Esophagus muscularis mucosa (tissue), 4 donors: ENCODE measurements at places on chromosomes 1 and 21. TPM values are rescaled to one million over a fixed set of nuclear protein-coding genes. Genes with fewer than 3 reads are reported as not detected.

DNA sequence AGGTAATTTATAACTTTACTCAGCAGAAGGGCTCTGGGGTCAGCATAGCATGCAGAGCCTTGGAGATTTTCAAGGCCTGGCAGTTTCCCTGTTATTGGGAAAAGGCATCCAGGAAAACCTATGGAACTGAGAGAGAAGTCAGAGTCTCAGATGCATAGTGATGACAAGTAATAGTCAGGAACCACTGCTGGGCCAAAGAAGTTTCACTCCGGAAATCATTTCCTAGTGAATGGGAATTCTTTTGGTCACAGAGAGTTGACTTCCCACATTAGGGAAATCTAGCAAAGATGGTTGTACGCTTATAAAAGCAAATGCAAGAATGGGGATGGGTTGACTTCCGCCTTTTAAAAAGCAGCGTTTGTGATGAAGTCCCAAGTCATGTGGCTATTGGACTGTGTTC, 28.4 kb upstream of the RUNX1 start:
- no peaks in the 10 kb centered on the region for H3K27me3 ChIP-seq
- H3K4me1 ChIP-seq: peaks cover 10% of the 10 kb centered on the region
- H3K36me3 ChIP-seq: no peaks in the 10 kb centered on the region
- no peak overlapping the region for H3K27ac ChIP-seq

- DNase-seq: no peak
- peak overlapping the region; percentile 79 for H3K27ac ChIP-seq
- peaks cover 5% of the 10 kb centered on the region for H3K27me3 ChIP-seq
- H3K4me1 ChIP-seq: peaks cover 55% of the 10 kb centered on the region
Observed at GRCh38 chr1:6490181-6491080, 1.0 kb downstream of the PLEKHG5 start.

DNA sequence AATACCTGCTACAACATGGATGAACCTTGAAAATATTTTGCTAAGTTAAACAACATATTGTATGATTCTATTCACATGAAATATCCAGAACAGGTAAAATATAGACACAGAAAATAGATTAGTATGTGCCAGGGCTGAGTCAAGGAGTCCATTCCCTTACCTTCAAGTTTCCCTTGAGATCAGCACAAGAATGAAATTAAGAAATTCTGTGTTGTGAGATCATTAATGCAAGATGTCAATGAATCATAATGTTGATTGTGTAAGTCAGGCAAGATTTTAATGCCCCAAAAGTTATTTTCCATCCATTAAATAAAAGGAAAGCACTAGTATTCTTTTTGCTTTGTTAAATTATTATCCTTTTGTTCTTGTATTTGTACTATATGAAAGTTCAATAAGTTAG, 139.4 kb downstream of the MRPL39 start:
- no peak overlapping the region for H3K27ac ChIP-seq
- H3K4me1 ChIP-seq: no peaks in the 10 kb centered on the region
- no peak overlapping the region for H3K4me3 ChIP-seq
- no peaks in the 10 kb centered on the region for H3K36me3 ChIP-seq
- H3K27me3 ChIP-seq: no peaks in the 10 kb centered on the region

GRCh38 chr1:1359664-1360468, 1.5 kb upstream of the MXRA8 start:
- H3K27me3 ChIP-seq: peaks cover 18% of the 10 kb centered on the region
- H3K27ac ChIP-seq: peak overlapping the region; percentile 81
- H3K4me3 ChIP-seq: no peak overlapping the region
- DNase-seq: no peak
- peaks cover 70% of the 10 kb centered on the region for H3K4me1 ChIP-seq

ZNF593 gene
- total RNA-seq: 41.6 TPM

DNA sequence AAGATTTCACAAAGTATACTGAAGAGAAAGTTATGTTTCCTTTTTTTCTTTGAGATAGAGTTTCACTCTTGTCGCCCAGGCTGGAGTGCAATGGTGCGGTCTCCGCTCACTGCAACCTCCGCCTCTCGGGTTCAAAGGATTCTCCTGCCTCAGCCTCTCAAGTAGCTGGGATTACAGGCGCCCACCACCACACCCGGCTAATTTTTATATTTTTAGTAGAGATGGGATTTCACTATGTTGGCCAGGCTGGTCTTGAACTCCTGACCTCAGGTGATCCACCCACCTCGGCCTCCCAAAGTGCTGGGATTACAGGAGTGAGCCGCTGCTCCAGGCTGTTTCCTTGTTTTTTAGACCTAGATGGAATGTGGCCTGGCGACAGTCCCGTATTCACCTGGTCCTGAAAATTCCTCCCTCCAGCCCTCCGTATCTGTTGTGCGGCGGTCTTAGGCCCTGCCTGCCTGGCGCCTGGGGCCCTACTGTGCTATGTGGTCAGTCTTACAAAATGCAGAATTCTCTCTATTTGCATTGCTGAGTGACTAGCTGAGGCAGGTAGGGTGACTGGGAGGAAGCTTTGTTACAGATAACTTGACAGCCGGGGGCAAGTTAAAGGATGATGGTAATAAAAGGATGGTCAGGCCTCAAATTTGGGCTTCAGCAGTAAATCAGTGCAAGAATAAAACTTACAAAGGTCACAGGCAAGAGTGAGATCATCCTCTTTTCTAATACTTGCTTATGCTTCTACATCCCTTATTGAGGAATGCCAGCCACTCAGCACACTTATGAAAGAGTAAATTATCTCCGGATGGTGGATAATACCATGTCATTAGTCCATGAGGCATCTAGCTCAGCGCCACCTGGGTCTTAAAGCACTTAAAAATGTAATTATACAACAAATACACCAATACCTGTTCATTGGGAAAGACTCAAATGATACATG, 30.3 kb downstream of the PARK7 start:
- no peak overlapping the region for H3K27ac ChIP-seq
- H3K36me3 ChIP-seq: peaks cover 10% of the 10 kb centered on the region
- H3K27me3 ChIP-seq: no peaks in the 10 kb centered on the region
- H3K4me3 ChIP-seq: no peak overlapping the region
- no peak for DNase-seq

ARHGAP29 gene
- total RNA-seq: 40.2 TPM

- H3K27ac ChIP-seq: no peak overlapping the region
- peaks cover 3% of the 10 kb centered on the region for H3K4me1 ChIP-seq
- no peaks in the 10 kb centered on the region for H3K27me3 ChIP-seq
- peaks cover 62% of the 10 kb centered on the region for H3K36me3 ChIP-seq
- DNase-seq: no peak
Observed at GRCh38 chr1:201989354-201990128, 7.1 kb downstream of the RNPEP start.

CYP4A11 gene
- total RNA-seq: not detected

DNA sequence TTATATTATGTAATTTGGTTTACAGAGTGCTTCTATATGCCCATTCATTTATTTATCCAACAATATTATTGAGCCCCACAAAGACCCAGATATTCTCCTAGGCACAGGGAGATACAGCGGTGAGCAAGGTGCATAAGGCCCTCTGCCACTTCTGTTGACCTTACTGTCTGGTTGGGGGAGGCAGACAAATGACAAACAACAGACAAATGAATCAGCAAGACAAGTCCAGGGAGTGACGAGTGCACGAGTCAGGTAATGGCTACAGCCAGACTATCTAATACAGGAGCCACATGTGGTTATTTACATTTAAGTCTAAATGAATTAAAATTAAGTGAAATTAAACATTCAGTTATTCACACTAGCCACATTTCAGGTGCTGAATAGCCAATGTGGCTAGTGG, 22.0 kb upstream of the BCAR3 start:
- H3K4me3 ChIP-seq: no peak overlapping the region
- no peak overlapping the region for H3K27ac ChIP-seq
- H3K4me1 ChIP-seq: peaks cover 17% of the 10 kb centered on the region
- H3K27me3 ChIP-seq: no peaks in the 10 kb centered on the region

GRCh38 chr1:177780096-177780700, 189.7 kb downstream of the SEC16B start:
- no peaks in the 10 kb centered on the region for H3K27me3 ChIP-seq
- H3K27ac ChIP-seq: no peak overlapping the region
- no peak for DNase-seq
